ENCODE measurements at places on chromosomes 6 and 20.

DNA sequence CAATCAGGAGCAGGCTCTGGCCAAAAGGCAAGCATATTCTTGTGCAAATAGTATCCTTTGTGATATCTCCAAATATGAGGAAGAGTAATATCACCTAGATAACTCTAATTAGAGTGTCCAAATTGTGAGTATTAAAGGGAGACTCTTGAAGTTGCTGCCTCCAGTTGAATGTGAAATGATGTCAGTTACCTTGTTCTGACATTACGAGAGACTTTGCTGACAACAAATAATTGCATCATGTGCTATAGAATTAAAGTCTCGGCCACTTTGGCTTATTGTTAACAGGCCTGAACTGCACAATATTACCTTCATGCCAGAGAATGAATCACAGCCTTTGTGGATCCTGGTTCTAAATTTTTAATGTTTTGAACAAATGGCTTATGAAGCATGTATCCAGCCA lies 106.5 kb downstream of the AIG1 start:
- DNase-seq: no peak

- no peak for DNase-seq
These were observed 32.4 kb downstream of the PHACTR1 start for GRCh38 chr6:12748815-12749521.

DNA sequence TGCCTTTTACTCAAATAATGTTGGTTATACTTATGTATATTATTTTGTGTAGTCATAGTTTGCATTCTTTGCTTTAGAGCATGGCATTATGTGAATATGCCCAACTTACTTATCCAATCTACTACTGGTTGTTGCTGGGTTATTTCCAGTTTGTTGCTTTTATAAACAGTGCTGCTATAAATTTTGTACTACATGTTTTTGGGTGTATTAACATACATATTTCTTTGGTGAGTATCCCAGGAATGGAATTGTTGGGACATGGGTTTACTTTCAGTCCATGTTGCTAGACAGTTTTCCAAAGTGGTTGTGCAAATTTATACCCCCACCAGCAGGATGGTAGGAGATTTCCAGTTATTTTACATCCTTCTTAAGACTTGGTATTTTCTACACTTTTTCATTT lies 157.1 kb upstream of the THEMIS start:
- DNase-seq: no peak

DNA sequence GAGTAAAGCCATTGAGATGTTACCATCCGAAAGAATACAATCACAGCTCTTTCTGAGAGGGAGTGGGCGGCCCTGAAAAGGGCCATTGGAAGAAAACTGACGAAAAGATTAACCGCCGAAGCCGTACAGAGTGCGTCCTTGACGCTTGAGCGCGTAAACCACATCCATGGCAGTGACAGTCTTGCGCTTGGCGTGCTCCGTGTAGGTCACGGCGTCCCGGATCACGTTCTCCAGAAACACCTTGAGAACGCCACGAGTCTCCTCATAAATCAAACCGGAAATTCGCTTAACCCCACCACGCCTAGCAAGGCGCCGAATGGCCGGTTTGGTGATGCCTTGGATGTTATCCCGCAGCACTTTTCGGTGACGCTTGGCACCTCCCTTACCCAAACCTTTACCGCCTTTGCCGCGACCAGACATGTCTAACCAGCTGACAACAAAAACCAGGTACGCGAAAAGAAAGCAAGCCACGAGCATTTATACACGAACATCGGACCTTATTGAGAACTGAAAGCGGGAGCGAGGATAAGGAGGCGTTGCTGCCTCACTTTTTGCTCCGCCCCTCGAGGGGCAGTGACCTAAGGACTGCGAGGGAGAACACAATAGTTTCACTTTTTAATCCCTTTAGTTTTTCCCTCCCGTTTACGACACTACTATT lies 60.3 kb upstream of the HFE start:
- DNase-seq: peak; percentile 89

- peak; percentile 18 for DNase-seq
These were observed 9.4 kb upstream of the NCOA7 start for GRCh38 chr6:125781314-125781868.

- DNase-seq: peak; percentile 83
These were observed 11.7 kb downstream of the PTPRK start for GRCh38 chr6:128508588-128509296.

DNA sequence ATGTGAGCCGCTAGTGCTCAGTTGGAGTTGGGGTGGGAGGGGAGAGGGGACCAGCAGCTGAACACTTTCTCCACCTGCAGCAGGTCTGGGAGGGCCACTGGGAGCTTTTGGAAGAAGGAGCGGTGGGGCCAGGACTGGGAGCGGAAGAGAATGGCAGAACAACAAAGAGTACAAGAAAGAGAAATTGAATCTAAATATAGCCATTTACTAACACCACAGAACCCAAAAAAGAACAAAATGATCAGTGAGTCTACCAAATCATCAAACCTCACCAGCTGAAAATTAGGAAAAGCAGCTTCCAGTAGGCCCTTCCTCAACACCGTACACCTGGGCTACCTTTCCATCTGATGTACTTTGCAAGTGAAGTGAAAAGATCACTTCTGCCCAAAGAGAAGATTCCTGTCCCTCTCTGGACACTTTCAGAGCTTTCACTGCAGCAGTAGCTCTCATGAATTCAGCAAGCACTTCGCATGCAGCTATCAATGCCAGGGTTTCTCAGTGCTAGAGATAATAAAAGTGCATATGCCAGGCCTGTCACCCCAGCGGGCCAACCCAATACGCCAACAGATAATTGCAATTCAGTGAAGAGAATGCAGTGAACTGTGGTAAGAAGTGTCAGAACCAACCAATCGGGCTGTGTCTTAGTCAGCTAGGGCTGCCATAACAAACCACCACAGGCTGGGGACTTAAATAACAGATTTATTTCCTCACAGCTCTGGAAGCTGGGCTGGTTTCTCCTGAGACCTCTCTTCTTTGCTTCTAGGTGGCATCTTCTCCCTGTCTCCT lies 597 bp downstream of the LY86 start:
- DNase-seq: no peak

GRCh38 chr6:166754218-166755030 lies 127.4 kb upstream of the RPS6KA2 start:
- no peak for DNase-seq

GRCh38 chr6:14450133-14450504 lies 332.5 kb downstream of the CD83 start:
- DNase-seq: no peak

DNA sequence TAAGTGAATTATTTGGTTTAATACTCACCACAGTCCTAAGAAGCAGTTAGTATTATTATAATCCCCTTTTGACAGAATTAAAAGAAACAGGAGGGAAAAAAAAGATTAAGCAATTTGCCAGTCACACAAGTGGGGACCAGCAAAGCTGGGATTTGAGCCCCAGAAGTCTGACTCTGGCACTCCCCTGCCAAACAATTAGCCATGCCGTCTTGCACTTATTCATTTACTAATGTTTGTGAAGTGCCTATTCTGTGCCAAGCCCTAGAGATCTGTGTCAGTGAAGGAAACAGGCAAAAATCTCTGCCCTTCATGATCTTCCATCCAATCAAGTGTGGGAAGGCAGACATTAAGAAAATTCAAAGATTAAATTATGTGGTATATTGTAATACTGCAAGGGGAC lies 126.0 kb upstream of the TOP1 start:
- no peak for DNase-seq

DNA sequence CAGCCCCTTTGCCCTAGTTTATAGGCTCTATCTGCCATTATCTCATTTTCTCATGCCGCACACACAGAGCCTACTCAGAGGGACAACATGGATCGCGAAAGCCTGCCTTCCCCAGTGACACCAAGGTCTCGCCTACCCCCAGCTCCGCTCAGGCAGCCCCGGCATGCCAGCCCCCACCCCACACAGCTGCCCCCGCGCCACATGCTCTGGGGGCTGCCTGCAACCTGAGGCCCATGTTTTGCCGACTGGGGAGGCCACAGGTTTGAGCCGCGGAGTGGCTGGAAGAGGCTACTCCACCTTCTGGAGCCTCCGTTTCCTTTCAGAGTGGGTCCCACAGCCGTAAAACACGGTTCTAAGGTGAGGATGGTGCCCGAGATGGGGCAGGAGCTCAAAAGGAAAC lies 102.1 kb downstream of the ASXL1 start:
- DNase-seq: no peak

- peak; percentile 53 for DNase-seq
These were observed 3.8 kb downstream of the EZR start for GRCh38 chr6:158815379-158815724.

- no peak for DNase-seq
These were observed 62.3 kb upstream of the IER3 start for GRCh38 chr6:30806581-30807183.

- DNase-seq: no peak
These were observed 9.6 kb downstream of the DLGAP4 start for GRCh38 chr20:36315545-36316351.

GRCh38 chr20:49795135-49795424 lies 17.5 kb upstream of the SLC9A8 start:
- DNase-seq: no peak

GRCh38 chr6:102493485-102493884 lies 1100.0 kb downstream of the GRIK2 start:
- DNase-seq: no peak

DNA sequence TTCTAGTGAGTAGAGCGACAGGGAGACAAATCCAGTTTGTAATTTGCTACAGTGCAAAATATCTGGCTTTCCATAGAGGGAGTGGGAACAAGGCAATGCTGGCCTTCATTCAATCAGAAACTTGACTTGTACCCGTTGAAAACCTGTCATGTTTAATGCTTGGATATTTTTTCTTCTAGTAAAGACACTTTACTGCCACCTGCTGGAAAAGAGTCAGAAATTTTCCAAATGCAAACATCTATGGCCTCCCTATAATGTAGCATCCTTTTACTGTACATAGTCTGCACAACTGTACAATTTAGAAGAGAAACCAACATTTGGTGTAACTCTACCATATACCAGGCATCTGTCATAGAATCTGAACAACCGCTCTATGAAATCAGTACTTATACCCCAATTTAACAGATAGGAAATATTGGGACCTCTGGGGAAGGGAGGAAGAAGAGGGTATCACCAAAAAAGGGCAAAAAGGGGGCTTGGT lies 16.7 kb upstream of the TBC1D20 start:
- peak; percentile 57 for DNase-seq

DNA sequence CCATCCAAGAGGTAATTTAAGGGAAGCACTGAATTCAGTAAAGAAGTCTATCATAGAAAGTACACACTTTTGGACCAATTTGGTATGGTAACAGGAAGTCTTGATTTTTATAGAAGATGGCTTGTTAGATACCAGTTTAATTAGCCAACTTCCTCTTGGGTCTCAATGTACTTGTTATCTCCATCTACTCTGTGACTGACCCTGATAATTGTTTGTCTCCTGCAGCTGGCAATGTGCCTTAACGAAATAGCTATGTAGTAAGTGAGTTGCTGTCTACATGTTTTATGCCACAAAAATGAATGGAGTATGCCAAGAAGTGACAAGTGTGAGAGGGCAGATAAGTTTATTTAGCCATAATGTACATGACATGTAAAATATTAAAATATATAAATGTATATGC lies 410.5 kb upstream of the MAN1A1 start:
- no peak for DNase-seq

All from RCC 7860 (cell line).